ENCODE measurements at places on chromosomes 1 and 21.

- DNase-seq = no peak
Observed at GRCh38 chr1:241560146-241560848, 28.1 kb downstream of the KMO start.

- DNase-seq = no peak
Observed at GRCh38 chr1:243796016-243796415, 54.0 kb downstream of the AKT3 start.

DNA sequence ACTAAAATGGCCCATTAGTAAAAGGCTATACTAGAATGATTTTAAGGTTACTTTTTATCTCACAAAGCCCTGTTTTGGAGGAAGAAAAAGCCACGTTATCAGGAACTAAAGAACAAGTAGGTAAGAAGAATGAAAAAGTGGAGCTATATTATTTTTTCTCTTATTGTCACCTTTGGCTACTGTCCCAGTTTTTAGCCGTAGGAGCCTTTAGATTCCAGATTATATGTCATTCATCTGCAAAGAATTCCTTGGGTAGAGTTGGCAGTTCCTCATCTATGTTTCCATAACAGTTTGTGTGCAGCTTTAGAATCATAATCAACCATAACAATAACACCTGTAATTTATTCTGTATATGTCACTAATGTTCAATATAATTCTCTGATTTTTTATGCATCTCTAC lies 83.8 kb downstream of the TPR start:
- DNase-seq = no peak

- no peak for DNase-seq
Observed at GRCh38 chr1:65456481-65456880, 36.0 kb downstream of the LEPR start.

GRCh38 chr1:22334860-22335550 lies 116.6 kb upstream of the ZBTB40 start:
- DNase-seq = no peak

DNA sequence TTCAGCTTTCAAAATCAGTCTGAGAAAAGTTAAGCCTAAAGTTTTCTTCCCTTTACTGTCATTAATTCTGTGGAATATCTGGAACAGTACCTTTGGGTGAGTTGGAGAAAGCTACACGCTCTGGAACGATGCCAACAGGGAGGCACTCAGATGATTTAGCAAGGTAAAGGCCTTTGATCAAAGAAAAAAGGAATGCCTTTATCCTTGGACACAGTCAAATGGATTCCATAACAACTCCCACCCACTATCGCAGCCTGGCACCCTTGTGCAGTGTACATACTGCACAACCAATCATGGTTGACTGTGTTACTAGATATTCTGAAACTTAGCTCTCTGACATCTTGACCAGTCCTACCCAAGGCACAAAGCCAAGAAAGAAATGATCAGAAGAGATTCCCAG lies 218.7 kb downstream of the PATJ start:
- DNase-seq = no peak

DNA sequence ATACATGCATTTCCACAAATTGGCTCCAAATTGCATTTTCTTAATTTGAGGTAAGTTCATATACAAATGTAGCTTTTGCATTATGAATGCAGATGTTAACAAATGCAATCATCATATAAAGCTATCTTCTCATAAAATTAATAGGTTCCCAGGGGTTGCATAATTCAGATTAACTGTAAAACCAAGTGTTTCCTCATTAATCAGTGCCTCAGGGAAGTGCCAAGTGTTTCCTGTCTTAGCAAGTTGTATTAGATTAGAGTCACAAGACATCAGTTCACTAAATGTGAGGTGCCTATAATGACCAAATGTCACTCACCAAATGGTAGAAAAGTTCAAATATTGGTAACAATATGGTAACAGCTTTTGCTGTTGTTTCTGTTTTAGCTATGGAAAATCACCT lies 140.8 kb downstream of the PTGER3 start:
- DNase-seq = no peak

Data from SIG-M5 (cell line).